ENCODE measurements at places on chromosomes 11 and 22.

- DNase-seq: no peak
Observed at GRCh38 chr11:96082002-96082899, 158.3 kb upstream of the MTMR2 start.

- no peak for DNase-seq
Observed at GRCh38 chr22:49261616-49262015, 566.1 kb downstream of the BRD1 start.

DNA sequence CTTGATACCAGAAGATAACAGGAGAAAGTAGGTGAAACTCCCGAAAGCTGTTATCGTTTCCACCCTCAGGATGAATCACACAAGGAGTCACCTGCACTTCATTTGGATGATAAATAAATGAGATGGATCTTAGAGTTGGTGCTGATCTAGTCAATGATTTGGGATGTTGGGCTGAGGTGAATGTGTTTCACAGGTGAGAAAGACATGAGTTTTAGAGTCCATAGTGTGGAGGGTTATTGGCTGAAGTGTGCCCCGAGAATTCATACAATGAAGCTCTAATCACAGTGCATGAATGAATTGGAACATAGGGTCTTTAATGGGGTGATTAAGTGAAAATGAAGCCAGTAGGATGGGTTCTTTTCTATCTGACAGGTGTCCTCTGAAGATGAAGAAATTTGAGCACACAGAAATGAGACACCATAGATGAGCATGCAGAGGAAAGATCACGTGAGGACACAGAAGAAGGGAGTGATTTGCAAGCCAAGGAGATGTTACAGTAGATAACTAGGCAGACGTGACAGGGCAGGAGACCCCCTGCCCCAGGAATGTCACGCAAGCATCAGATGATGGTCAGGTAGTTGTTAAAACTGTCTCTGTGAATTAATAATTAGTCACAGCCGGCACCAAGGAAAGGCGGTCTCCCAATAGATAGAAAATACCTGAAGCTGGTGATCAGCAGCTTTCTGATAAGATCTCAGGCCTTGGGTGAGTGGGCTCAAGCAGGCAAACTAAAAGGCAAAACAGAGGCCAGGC is 60.3 kb upstream of the IGLL5 start:
- DNase-seq: no peak

GRCh38 chr11:65559951-65560537 is 1.9 kb upstream of the LTBP3 start:
- no peak for DNase-seq

Measured in prostate gland (tissue), 2 donors.